ENCODE measurements at places on chromosomes 7 and 10.

GRCh38 chr7:43781726-43782607, 23.5 kb downstream of the BLVRA start:
- DNase-seq: no peak

DNA sequence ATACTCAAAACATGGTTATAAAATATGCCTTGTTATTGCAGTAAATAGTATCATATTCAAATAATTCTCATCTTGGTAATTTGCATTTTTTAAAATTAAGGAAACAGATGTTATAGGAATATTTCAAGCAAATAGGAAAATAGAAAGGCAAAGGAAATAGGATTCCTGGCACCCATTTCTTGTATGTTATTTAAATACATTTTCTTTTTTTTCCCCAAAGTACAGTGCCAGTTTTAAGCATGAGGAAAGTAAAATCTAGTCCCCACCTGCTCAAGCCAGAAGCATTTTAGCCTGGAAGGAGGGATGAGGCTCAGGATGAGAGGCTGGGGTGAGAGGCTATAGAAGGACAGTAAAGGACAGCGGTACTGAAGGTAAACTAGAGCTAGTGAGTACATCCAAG, 38.1 kb downstream of the GNAT3 start:
- no peak for DNase-seq

DNA sequence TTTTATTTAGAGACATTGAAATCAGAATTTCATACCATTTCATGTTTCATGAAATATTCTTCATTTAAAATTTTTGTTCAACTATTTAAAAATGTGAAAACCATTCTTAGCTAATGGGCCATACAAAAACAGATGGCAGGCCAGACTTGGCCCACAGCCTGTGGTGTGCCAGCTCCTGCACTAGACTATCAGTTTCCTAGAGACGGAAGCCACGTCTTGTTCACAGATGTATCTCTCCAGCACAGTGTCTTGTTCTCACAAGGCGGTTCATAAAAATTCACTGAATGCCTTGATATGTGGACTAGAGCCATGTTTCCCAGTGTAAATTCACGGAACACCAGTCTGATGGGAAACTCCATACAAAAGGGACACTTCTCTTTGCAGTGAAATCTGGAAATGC, 216.0 kb downstream of the KCNMA1 start:
- no peak for DNase-seq

GRCh38 chr10:4120096-4120853, 335.3 kb upstream of the KLF6 start:
- DNase-seq: no peak

GRCh38 chr10:114336823-114337509, 67.3 kb downstream of the AFAP1L2 start:
- no peak for DNase-seq

DNA sequence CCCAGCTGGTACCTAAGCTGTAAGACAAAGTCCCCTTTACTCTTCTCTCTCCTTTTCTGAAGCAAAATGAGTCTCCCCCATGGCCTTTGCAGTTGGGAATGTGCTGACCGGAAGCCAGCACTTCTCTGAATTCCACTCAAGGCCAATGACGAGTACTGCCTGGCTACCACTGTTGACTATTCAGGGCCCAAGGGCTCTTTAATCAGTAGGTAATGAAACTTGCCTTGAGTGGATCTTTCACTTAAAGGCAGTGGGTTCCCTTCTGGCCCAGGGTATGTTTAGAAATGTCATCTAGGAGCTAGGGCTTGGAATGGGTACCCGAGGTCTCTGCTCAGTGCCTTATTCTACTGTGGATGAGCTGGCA, 197.1 kb downstream of the BBS9 start:
- DNase-seq: no peak

DNA sequence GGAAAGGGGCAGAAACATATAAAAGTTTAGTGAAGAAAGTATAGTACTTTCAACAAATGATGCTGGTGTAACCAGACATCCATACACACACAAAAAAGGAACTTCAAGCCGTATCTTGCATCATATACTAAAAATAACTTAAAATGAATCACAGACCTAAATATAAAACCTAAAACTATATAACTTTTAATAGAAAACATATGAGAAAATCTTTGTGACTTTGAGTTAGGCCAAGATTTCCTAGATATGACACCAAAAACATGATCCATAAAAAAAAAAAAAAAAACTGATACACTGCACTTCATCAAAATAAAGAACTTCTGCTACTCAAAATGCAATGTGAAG, 40.9 kb downstream of the NUDCD3 start:
- DNase-seq: no peak

DNA sequence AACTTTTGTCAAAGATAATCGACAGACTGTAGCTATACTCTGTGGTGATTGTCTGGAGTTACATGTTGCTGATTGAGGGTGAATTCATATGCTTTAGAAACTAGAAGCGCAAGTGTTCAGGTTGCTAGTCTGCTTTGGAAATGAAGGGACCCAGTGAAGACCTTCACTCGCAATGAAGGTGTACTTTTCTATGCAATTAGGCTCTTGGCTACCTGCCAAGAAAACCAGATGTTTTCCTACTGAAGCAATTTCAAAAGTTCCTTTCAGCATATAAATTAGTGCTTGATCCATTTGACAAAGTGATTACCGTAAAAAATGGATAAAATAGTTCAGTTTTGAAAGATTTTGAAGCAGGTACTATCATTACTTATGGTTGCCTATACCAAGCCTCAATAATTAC, 10.0 kb upstream of the STK31 start:
- no peak for DNase-seq

DNA sequence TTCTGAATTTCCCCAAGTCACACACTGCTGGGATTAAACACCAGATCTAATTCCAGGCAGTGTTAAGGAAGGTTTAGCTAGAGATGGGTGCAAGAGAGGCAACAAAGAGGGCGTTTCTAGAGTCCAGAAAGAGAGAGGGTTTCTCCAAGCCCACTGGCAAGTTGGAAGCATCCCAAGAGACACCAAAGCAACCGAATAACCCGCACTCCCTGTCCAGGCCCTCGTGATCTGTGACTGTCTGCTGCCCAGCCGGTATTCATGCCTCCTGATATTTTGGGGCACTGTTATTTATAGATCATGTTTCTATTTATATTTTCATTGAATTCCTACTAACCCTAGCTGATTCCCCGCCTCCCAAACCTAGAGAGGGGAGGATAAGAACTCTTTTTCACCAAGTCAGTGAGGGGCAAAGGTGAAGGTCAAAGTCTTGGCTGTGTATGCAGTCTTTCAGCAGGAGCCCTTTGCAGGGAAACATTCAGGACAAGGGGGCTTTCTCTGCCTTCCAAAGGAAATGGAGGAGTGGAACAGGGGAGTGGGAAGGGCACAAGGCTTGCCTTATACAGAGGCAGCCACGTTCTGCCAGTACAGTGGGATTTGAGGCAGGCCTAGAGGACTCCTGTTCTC, 103.6 kb downstream of the SH3PXD2A start:
- no peak for DNase-seq

DNA sequence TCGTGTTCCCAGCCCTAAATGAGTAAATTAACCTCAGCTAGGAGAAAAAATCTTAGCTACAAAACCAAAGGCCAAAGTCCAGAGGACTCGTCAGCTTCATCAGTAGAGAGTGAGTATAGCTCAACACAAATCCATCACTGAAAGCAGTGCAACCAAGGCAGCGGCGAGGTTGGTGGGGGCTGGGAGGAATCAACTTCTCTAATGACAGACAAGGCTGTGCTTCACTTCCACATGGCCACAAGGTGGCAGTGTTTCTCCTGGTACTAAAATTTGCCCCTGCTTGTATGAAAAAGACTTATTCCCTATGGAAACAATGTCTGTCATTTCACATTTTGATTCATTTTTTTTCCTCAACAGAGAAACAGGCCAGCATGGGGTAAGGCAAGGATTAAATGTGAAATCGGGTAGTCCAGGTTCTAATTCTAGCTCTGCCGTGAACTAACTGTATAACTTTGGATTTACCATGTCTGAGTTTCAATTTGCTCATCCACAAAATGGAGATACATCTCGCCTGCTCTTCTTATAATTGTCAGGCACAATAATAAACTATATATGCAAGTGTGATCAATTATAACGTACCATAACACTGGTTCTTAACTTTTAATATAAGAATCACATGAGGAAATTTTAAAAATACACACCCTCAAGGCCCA, 39.3 kb downstream of the FAS start:
- peak; percentile 62 for DNase-seq

GRCh38 chr7:55550010-55550663, 22.2 kb downstream of the VOPP1 start:
- DNase-seq: no peak

DNA sequence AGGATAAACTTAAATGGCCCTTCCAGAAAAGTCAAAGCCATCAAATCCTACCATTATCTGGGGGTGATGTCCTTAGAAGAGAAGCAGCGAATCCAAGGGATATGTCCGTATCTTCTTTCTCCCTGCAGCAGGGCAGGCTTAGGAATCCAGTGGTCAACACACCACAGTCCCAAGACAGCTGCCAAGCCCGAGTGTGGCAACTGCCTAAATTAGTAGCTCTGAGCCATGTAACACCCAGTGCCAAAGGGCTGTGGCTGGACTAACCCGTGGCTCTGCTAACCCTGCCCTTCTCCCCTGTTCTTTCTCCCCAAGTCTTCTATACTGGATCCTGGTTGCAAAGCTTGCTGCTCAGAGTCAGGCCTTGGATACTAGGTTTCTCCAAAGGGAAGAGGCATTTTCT, 74.8 kb downstream of the CDK1 start:
- DNase-seq: no peak

- no peak for DNase-seq
These were observed 20.6 kb downstream of the PLCE1 start for GRCh38 chr10:94014304-94014703.

GRCh38 chr7:50153148-50153547, 60.1 kb upstream of the ZPBP start:
- DNase-seq: no peak

GRCh38 chr10:78617115-78617514, 451.7 kb upstream of the ZMIZ1 start:
- no peak for DNase-seq

GRCh38 chr7:50474382-50475160, 24.4 kb upstream of the FIGNL1 start:
- DNase-seq: no peak

GRCh38 chr10:34486008-34486407, 329.1 kb downstream of the PARD3 start:
- no peak for DNase-seq

GRCh38 chr7:55235115-55235514, 130.0 kb upstream of the LANCL2 start:
- peak; percentile 36 for DNase-seq

GRCh38 chr10:65570143-65571010, 1355.5 kb upstream of the LRRTM3 start:
- peak; percentile 28 for DNase-seq

GRCh38 chr7:158123214-158123613, 464.4 kb downstream of the PTPRN2 start:
- DNase-seq: no peak

GRCh38 chr10:43865265-43866135, 216.8 kb upstream of the ZNF32 start:
- no peak for DNase-seq

GRCh38 chr7:108004220-108005142, 1.5 kb upstream of the LAMB1 start:
- peak; percentile 38 for DNase-seq

GRCh38 chr10:123045961-123046731, 37.3 kb downstream of the ACADSB start:
- no peak for DNase-seq

DNA sequence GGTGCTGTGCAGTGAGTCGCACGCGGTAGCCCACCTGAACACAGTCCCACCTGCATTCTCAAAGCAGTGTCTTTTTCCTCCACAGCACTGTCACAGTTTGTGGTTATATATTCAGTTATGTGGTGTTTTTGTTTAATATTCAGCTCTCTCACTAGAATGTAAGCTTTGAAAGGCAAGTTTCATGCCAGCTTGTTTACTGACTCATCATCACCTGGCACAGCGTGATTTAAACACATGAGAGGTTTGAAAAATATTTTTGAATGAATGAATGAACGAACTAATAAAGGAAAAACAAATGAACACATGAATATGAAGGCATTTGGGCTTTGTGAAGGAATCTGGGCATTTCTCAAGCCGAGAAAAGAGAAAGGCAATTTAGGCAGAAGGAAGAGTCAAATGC, 51.9 kb upstream of the TM9SF3 start:
- DNase-seq: no peak
